Putamen (tissue), 1 donor: ENCODE measurements at places on chromosomes 2 and 18.

DNA sequence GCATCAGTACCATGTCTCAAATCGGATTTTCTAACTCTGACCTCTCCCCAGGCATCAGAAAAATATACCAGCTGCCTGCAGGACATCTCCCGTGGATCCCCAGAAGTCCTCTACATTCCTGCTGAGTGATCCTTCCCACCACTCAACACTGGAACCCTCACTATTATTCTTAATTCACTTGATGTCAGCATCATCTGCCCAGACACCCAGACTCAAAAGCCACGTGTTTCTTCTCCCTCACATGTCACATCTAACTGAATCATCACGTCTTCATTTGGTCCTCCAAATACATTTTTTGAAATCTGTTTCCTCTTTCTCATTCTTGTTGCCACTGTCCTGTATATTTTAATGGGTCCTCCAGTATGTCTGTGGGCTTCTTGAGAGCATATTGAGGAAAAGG, 218.6 kb downstream of the HRH4 start:
- DNase-seq = no peak

GRCh38 chr2:204863336-204863735, 318.1 kb downstream of the PARD3B start:
- DNase-seq = no peak

- no peak for DNase-seq
Observed at GRCh38 chr18:41828137-41828536, 126.9 kb upstream of the PIK3C3 start.

GRCh38 chr2:16709769-16710168, 44.1 kb upstream of the CYRIA start:
- DNase-seq = no peak

DNA sequence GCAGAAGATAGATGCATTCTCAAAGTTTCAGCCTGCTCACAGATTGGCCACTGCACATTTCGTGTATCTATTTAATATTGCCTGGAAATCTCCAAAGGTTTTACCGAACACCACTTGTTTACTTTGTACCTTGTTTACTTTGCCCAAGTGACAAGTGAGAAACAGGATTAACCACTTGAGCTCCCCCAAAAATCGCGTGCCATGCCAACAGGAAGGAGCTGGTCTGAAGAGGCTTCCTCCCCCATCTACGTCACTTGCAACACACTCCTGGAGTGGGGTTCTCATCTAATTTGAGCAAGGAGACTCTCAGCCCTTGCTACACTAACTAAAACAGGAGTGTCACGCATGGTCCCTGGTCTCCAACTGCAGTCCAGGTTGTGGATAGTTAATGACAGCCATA, 212.5 kb upstream of the TMEM200C start:
- DNase-seq = no peak

DNA sequence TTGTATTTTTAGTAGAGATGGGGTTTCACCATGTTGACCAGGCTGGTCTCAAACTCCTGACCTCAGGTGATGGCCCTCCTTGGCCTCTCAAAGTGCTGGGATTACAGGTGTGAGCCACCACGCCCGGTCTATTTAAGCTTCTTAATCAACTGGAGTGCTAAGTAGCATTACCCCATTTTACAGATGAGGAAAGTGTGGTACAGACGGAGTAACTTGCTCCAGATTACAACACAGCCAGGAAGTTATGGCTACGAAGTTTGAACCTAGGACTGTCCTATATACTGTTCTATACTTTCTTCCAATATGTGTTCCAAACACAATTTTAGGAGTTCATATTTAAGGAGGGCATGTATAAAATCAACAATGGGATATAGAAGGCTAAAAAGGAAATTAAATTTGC, 197.7 kb downstream of the TGIF1 start:
- no peak for DNase-seq

- DNase-seq = no peak
Observed at GRCh38 chr2:69046221-69046662, 33.3 kb downstream of the ANTXR1 start.

DNA sequence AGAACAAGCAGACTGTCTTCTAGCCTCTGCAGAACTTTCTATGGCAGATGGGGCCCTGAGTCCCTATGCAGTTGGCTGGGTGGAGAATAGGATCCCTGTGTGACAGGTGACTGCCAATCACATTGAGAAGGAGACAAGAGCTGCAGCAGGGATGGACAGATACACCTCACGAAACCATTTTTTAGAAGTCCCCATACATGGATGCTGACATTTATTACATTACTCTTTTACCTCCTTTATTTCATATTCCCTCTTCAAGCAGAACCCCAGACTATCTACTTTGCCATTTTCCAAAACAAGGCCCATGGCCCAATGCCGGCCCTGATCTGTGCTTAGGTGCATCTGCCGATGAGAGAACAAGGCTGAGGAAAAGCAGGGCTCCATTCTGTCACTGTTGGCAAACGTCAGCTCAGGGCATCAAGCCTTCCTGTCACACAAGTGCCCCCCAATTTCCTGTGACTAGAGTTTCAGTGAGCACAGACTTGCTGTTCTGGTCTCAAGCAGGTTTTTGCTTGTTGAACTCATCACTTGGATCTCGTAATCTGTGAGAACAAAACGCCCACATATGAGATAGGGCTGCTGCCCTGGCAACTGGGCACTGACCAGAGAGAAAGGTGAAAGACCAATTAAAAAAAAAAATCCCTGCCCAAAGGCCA, 35.8 kb downstream of the LOXHD1 start:
- DNase-seq = no peak

- DNase-seq = no peak
Observed at GRCh38 chr18:75045272-75045671, 163.7 kb downstream of the PTGR3 start.

- DNase-seq = no peak
Observed at GRCh38 chr2:179049203-179049545, 763 bp downstream of the CCDC141 start.

- DNase-seq = no peak
Observed at GRCh38 chr2:121172456-121172855, 112.5 kb downstream of the TFCP2L1 start.

DNA sequence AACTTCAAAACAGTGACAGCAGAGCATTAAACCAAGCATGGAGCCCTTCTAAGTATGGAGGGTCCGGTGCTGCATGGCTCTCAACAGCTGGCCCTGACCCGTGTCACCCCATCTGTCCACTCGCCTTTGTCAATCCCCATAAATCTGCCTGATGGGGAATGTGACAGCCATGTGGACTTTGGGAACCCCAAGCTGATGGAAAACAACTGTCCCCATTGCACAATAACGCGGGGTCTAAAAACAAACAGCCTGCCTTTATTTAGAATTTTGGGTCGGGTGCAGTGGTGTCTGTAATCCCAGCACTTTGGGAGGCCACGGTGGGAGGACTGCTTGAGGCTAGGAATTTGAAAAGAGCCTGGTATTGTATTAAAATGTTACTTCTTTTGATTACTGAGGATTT, 17.1 kb upstream of the THADA start:
- no peak for DNase-seq
